Stimulated activated CD8-positive, alpha-beta memory T cell treated with anti-CD3 and anti-CD28 coated beads, Interleukin-12 subunit alpha, Interleukin-12 subunit beta, amount 100 ng/mL, for 4 hours (primary cell): ENCODE measurements at places on chromosomes 5 and 9.

- no peak for DNase-seq
Measured at GRCh38 chr9:75889977-75890471, 449 bp upstream of the PCSK5 start.

GRCh38 chr9:90867101-90867500 is 65.5 kb downstream of the SYK start:
- DNase-seq: no peak

- DNase-seq: no peak
Measured at GRCh38 chr5:174335682-174336364, 290.3 kb downstream of the NSG2 start.

DNA sequence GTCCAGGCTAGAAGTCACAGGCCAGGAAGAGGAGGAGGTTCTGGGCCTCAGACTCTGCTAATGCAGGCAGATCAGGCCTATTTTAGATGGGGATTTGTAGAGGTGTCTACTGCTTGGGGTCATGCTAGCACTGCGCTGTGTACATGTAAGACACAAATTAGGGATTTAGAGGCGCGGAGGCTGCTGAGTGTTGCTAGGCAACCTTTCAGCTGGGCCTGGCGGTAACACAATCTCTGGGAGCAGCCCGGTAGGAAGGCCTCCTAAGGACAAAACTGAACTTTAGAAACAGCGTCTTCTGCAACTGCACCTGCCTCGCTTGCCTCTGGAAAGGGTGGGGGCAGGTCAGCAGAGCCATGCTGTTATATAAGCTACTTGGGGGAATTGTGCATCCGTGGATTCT is 147.9 kb downstream of the MACROH2A1 start:
- no peak for DNase-seq

DNA sequence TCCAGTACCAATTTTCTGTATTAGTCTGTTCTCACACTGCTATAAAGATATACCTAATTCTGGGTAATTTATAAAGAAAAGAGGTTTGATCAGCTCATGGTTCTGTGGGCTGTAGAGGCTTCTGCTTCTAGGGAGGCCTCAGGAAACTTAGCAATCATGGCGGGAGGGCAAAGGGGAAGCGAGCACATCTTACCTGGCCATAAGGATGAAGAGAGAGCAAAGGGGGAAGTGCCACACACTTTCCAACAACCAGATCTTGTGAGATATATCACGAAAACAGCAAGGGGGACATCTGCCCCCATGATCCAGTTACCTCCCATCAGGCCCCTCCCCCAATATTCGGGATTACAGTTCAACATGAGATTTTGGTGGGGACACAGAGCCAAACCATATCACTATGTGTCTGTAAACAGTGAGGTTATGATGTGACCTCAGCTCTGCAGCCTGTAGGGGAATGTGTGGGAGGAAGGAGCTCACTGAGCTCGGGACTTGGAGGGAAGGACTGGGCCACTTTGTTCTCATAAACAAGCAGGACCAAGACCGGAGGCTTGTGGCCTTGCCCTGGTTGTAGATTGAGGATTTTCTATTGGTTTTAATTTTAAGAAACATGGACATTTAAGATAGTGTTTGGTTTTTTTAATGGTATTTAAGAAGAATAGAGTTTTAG is 85.2 kb downstream of the EHMT1 start:
- no peak for DNase-seq

- no peak for DNase-seq
Measured at GRCh38 chr9:76292658-76293057, 101.6 kb downstream of the RFK start.

- no peak for DNase-seq
Measured at GRCh38 chr9:135696446-135696845, 2.8 kb downstream of the SOHLH1 start.

DNA sequence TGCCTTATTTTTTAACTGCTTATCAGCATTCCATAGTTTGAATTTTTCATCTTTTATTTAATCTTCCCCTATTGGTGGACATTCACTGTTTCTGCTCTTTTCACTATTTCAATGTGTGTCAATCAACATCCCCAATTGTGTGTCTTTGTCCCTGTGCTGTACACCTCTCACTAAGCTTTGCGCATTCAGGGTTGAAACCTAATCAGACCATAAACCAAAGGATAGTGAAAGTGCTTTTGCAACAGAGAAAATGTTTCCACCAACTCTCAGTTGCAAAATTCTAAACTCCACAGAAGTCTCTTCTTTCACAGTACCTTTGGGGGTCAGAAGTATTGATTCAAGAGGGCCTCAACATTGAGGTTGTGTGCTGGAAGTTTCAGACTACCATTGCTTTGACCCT is 127.1 kb upstream of the SAP30L start:
- DNase-seq: no peak

- DNase-seq: no peak
Measured at GRCh38 chr9:109471475-109472393, 26.4 kb downstream of the PTPN3 start.

- DNase-seq: peak; percentile 54
Measured at GRCh38 chr9:96654450-96655197, 493 bp downstream of the PRXL2C start.

GRCh38 chr5:10576121-10576789 is 12.4 kb downstream of the ANKRD33B start:
- no peak for DNase-seq
